ENCODE measurements at places on chromosomes 6 and 20. TPM values are rescaled to one million over a fixed set of nuclear protein-coding genes. Genes with fewer than 3 reads are reported as not detected.

Gene RPRD1B
- 24.2 TPM for total RNA-seq

Gene PRRT1
- 0.67 TPM for total RNA-seq

Gene YWHAB
- total RNA-seq: 192 TPM

Gene MLN
- not detected for total RNA-seq

Gene REM1
- not detected for total RNA-seq

Gene FBXO5
- total RNA-seq: 14.5 TPM

Gene HTR1E
- total RNA-seq: not detected

Gene CGAS
- 6.2 TPM for total RNA-seq

Gene PCNA
- 369 TPM for total RNA-seq

Gene FAM217A
- not detected for total RNA-seq

Gene COL11A2
- 0.15 TPM for total RNA-seq

Gene MTFR2
- 5.2 TPM for total RNA-seq

Gene SLC22A3
- total RNA-seq: not detected

Gene COL19A1
- total RNA-seq: 14.3 TPM

Gene TUBB1
- total RNA-seq: not detected

Gene MTO1
- total RNA-seq: 41.8 TPM

Gene GHRH
- not detected for total RNA-seq

Gene BMP7
- total RNA-seq: not detected

Gene SSTR4
- not detected for total RNA-seq

Gene SGK2
- total RNA-seq: 0.73 TPM

Gene RAMACL
- total RNA-seq: 2.0 TPM
